Glomerular endothelial cell (primary cell): ENCODE measurements at places on chromosomes 1 and 21. TPM values are rescaled to one million over a fixed set of nuclear protein-coding genes. Genes with fewer than 3 reads are reported as not detected.

The SPRR2A gene
- total RNA-seq = not detected in 2 replicates

The MYBPH gene
- total RNA-seq = not detected in 2 replicates

The RGL1 gene
- 22.8 and 25.4 TPM in 2 replicates for total RNA-seq

The UMODL1 gene
- not detected in 2 replicates for total RNA-seq

The VANGL2 gene
- 0.41 and 1.1 TPM in 2 replicates for total RNA-seq

The TTC22 gene
- total RNA-seq = not detected in 2 replicates

The TSACC gene
- total RNA-seq = not detected in 2 replicates

The PHGDH gene
- total RNA-seq = 10.6 and 26.4 TPM in 2 replicates

The BARHL2 gene
- not detected in 2 replicates for total RNA-seq

The CSF3R gene
- not detected in 2 replicates for total RNA-seq

The GJA9 gene
- total RNA-seq = not detected in 2 replicates

- no peak for DNase-seq
These were observed 118.2 kb downstream of the MAGI3 start for GRCh38 chr1:113508364-113509164.

- DNase-seq = no peak
These were observed 110.9 kb downstream of the ESRRG start for GRCh38 chr1:216612291-216612690.

DNA sequence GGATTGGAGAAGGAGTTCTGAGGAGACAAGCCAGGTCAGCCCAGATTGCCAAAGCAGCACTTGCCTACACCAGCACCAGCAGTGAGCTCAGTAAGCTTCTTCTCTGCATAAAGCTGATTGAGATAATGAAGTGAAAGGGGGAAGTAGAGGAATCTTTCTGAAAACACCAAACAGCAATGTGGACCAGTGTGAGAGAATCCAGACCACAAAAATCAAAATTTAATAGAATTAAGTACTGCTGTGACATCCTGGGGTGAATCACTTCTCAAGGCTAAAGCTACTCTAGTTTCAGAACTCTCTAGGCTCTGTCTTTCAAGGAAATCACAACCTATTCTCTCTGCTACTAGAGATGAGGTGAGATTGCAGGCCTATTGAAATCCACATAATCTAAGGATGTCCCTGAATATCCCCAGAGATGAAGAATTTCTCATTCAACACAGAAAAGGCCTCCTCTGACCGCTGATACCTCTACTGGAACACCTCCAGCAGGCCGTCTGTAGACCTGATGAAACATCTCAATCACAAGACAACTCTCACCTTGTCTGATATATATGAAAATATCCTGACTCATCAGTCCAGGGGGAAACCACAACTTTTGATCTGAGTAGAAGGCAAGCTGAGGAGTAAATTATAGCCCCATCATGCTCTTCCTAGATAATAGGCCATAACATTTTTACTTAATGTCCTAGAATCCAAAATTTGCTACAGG, at the start of gene FCRL4:
Gene FCRL4, minus strand, starts transcription at position 127 of the 709 bp plus-strand sequence. CDS start 141 bp downstream, outside the sequence.
- DNase-seq = no peak

GRCh38 chr1:85465099-85465785, at the start of gene DDAH1:
Gene DDAH1 (minus strand): TSS chr1:85465159. CDS start chr1:85465045, 114 bp downstream.
- DNase-seq = no peak

GRCh38 chr1:12285496-12286143, 55.8 kb downstream of the VPS13D start:
- no peak for DNase-seq

DNA sequence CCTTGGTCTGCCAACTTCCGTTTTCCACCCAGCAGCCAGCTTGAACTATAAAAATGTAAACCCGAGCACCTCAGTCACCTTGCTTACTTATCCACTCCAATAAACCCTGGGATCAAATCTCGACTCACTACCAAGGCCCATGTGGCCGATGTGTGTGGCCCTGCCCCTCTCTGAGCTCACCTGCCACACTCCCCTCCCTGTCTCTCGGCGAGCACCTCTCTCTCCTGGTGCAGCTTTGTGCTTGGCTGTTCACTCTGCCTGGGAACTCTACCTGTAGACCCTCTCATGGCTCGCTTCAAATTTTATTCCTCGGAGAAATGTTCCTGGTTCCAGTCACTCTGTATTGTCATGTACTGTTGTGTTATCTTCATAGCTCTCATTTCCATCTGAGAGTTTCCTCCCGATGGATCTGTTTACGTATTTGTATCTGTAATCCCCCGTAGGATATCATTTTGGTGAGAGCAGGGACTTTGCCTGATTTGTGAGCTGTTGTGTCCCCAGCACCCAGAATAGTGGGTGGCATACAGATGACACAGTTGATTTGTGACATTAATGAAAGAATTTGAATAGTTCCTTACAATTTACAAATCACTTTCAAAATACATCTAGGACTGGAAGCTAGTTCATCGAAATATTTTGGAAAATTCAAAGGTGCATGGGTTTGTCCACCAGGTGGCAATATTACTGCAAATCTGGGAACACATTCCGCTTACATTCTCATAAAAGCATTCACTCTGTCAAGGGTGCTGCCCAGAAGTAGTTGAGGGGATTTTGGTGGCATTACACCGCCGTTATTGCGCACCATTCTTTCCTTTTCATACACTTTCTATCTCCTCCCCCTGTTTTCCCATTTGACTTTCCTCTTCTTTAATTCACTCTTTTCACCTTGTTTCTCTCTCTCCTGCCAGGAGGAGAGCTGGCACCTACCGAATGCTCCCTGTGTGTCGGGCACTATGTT, 95.3 kb downstream of the ABCA4 start:
- DNase-seq = no peak

GRCh38 chr1:208059409-208060001, 148.6 kb upstream of the CD34 start:
- no peak for DNase-seq

- no peak for DNase-seq
These were observed 89.8 kb upstream of the NR5A2 start for GRCh38 chr1:199937661-199938060.

DNA sequence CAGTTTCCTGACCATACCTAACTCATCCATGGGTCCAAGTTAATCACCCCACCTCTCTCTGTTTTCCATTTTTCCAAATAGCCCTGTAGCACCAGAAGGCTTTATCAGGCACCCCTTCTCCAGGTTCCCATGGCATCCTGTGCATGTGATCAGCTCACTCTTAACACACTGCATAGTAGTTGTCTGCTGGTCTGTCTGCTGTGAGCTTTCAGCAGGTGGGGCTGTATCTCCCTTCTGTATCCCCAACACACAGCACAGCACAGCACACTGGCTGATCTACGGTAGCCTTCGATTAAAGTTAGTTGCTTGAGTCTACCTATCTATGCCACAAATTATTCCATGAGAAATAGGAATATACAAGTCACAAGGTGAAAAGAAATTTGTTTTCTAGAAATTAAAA, 54.3 kb upstream of the C1orf198 start:
- DNase-seq = no peak

DNA sequence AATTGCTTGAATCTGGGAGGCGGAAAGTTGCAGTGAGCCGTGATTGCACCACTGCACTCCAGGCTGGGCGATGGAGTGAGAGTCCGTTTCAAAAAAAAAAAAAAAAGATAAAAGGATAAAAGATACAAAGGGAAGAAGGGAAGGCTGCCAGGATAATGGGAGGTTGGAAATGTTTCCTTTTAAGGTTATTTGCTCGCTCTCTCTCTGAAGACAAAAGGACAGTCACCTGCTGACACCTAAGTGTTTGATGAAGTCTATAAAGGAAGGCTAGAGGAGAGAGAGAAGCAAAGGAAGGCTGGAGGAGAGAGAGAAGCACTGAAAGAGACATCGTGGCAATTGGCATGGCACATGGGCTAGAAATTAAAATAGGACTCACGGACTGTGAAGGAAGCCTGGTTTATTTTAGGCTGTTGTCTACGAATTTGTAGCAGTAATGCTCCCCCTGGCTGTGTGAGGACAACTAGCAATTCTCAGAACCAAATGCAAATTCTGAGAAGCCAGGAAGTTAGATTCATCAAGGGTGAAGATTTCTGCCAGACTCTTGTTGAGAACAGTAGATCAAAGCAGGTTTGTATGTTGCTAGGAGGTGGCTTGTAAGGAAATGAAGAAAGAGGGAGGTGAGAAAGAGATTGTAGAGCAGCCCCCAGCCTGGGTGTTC, 154.2 kb downstream of the ZP4 start:
- DNase-seq = no peak

- DNase-seq = peak; percentile 44
These were observed 57.3 kb downstream of the PSMG1 start for GRCh38 chr21:39125752-39126485.

DNA sequence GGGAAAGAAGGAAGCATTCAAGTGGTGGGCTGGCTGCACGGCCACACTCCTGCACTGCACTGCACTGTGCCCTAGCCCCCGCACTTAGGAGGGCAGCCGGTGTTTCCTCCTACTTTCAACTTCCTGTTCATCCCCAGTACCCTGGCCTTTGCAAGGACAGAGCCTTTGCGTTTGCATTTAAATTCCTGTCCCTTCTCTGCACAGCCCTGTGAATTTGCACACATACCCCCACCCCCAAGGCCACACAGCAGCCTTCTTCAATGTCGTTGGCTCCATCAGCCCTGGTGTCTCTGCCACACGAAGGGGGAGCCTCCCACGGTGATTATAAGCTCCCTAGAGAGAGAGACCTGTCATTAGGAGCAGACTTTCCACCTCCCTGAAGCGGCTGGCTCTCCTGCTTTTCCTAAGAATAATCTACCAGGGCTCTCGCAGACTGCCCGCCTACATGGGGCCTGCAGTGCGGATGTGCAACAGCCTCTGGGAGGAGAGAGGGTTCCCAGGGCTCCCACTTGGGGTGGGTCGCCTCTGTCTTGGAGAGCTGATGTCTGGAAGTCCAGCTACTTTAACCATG, 13.2 kb upstream of the SLC45A3 start:
- no peak for DNase-seq

GRCh38 chr21:36902793-36903192, 63.7 kb downstream of the HLCS start:
- DNase-seq = no peak

DNA sequence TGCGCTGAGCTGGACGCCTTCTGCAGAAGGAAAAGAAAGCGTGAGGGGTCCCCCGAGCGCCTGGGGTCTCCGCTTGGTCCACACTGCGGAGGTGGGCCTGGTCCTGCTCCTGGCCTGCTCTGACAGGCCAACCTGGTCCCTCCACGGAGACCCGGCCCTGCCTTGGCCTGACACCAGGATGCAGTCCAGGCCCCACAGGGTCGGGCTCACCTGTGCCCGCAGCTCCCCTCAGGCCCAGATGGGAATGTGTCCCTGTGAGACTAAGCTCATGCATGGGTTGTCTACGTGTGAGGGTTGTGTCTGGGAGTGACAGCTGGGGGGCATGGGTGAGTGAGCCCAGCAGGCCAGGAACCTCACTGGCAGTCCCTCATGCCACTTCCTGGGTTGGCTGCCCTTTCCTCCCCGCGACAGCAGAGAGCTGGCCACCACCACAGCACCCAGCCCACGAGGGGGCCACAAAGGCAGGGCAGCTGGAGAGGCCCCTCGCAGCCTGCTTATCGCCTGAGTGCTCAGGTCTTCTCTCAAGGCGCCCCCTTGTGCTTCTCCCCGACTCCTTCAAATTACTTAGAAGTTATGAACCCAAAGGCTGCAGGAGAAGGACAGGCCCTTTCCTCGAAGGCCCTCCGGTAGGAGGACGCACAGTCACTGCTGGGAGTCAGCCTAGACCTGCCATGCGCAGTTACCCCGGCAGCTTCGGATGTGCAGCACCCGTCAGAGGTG, 41.1 kb downstream of the SLC45A1 start:
- DNase-seq = no peak

DNA sequence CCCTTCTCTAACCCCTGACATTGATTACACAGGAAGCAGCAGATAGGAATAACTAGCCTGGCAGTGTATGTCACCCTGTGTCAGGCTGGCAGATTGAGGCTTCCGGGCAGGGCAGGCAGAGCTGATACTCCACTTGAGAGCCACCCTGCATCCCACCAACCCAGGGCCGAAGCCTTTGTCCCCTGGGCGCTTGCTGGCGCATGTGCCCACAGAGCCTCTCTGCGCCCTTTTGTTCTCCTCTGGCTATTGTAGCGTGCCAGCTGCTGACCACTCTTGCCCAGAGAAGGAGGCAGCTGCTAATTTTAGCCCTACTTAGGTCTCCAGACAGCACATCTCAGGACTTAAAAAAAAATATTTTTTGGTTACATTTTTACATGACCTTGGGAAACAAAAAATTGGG, 304.9 kb downstream of the HHAT start:
- no peak for DNase-seq

- DNase-seq = no peak
These were observed 5.6 kb downstream of the ELK4 start for GRCh38 chr1:205626216-205626615.

- DNase-seq = no peak
These were observed 2.4 kb downstream of the NHLH2 start for GRCh38 chr1:115838431-115839028.

- DNase-seq = no peak
These were observed 187.3 kb upstream of the GALNT2 start for GRCh38 chr1:229879746-229880145.

DNA sequence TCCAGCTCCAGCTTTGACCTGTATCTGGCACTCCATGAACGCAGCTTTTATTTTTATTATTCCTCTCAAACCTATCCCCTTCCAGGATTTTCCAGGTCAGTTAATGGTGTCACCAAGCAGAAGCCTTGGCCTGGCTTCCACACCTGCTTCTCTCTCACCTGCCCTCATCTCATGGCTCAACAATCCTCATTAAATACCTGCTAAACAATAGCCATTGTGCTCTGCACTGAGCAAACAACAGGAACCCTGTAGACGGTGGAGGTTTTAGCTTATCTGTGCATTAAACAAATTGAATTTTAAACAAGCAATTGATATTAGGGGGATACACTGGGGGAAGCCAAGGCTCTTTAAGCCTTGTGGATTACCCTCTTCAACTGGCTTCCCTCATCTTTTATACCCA, 15.3 kb downstream of the PYCR2 start:
- DNase-seq = no peak

- no peak for DNase-seq
These were observed 53.2 kb downstream of the CNN3 start for GRCh38 chr1:94873520-94874351.

GRCh38 chr1:57381871-57382270, 42.0 kb downstream of the DAB1 start:
- DNase-seq = no peak

GRCh38 chr1:114618606-114619005, 37.2 kb upstream of the BCAS2 start:
- no peak for DNase-seq

GRCh38 chr1:202807451-202807925, 733 bp downstream of the KDM5B start:
- DNase-seq = no peak
